Stomach (tissue), 19 donors: ENCODE measurements at places on chromosomes 4 and X. TPM values are rescaled to one million over a fixed set of nuclear protein-coding genes. Genes with fewer than 3 reads are reported as not detected.

Gene CEP135
- total RNA-seq, result 15.4 TPM

Gene TLR8
- not detected for total RNA-seq

Gene TRIML2
- not detected for total RNA-seq

Gene GAGE12J
- not detected for total RNA-seq

Gene AKAP17A
- 32.3 TPM for total RNA-seq

Gene CT45A5
- not detected for total RNA-seq

Gene RBM46
- total RNA-seq, result not detected

Gene HHIP
- 31.9 TPM for total RNA-seq

Gene PF4V1
- not detected for total RNA-seq

Gene MAGEA9
- not detected for total RNA-seq

Gene BMP3
- 2.3 TPM for total RNA-seq

Gene LONRF3
- 79.1 TPM for total RNA-seq

Gene CXXC4
- not detected for total RNA-seq

Gene PAGE1
- total RNA-seq, result not detected

Gene EVC
- 7.0 TPM for total RNA-seq

Gene PRDM5
- 59.7 TPM for total RNA-seq

Gene BRS3
- not detected for total RNA-seq

Gene ABHD18
- total RNA-seq, result 12.7 TPM

Gene SCML2
- 2.9 TPM for total RNA-seq

Gene SERTM2
- total RNA-seq, result 2.2 TPM

Gene ODAM
- not detected for total RNA-seq

Gene RASSF6
- total RNA-seq, result 13.4 TPM

Gene NUP62CL
- total RNA-seq, result 1.7 TPM

Gene FGFBP1
- total RNA-seq, result not detected

Gene DCAF4L1
- total RNA-seq, result not detected

Gene CXCL3
- total RNA-seq, result 5.3 TPM

Gene CFP
- 1.2 TPM for total RNA-seq

Gene ZNF674
- total RNA-seq, result 2.9 TPM

Gene WDFY3
- total RNA-seq, result 42.4 TPM

Gene MAGEC1
- total RNA-seq, result not detected

Gene USP17L15
- not detected for total RNA-seq

Gene PPEF1
- total RNA-seq, result not detected

Gene DRP2
- 1.1 TPM for total RNA-seq

Gene ADGRG4
- 0.55 TPM for total RNA-seq

Gene CXCL1
- 2.2 TPM for total RNA-seq

Gene PWWP3B
- total RNA-seq, result not detected

Gene USP11
- total RNA-seq, result 6.4 TPM
